Activated CD4-positive, alpha-beta T cell treated with anti-CD3 and anti-CD28 coated beads for 48 hours (primary cell): ENCODE measurements at places on chromosomes 12 and 14.

GRCh38 chr14:64422005-64422404 lies 33.9 kb downstream of the MTHFD1 start:
- no peak for DNase-seq

GRCh38 chr12:5884285-5884684 lies 60.8 kb downstream of the ANO2 start:
- DNase-seq = no peak

DNA sequence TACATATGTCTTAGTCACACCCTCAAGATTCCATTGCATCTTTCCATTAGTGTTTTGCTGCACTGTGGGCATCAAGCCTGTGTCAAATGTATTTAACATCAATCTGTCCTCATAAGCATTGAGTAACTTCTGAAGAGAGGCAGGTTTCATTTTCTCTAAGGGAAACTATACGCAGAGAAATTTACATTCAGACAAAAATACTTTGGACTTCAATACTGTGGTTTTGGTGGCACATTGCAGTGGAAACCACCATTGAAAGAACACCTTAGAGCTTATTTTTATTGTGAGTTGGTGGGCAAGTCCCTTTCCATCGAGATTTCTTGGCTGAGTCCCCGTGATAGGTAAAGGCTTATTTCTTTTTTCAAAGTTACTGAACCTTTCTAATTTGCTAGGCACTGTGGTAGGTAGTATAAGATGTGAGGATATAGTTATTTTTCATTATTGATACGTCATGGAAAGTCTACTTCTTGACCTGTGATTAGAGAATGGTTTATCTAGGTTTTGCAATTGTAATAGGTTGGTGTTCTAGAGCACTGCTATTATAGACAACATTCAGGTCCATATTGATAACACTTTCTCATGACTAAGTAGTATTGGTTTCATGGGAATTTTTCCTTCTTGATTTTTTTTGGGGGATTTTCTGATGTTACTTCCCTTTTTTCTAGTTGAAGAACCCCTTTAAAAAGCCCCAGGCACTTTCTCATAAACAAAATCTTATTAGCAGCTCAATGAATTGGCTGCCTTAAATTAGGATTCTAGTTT lies 81.9 kb downstream of the CFAP54 start:
- peak; percentile 8 for DNase-seq

DNA sequence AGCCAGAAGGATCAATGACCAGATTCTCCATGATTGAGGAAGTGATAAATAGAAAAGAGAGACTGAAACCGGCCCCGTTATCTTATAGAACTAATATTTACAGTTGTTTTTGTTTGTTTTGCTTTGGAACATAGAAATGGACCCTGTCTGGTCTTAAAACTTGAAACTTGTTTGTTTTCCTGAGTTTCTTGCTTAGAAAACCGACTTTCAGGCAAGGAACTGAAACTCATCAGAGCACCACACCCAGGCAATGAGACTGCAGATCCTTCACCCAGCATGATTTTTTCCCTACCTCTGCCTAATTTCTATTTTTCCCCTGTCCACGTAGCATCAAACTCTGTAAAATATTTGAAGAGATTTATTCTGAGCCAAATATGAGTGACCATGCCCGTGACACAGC lies 10.6 kb upstream of the CLEC12A start:
- DNase-seq = no peak

DNA sequence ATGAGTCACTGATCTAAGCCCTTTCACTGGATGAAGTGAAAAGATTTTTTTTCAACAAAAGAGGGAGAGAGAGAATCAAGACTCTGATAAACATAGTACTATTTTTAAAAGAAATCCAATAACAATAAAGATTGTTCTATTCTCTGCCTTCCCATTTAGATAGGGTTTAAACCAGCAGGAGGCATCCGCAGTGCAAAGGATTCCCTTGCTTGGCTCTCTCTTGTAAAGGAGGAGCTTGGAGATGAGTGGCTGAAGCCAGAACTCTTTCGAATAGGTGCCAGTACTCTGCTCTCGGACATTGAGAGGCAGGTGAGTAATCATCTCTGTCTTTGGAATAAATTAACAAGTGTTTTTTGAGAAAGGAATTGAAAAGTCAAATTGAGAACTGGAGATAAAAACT lies 124.9 kb downstream of the DERA start:
- no peak for DNase-seq
